Cardiac muscle cell (in vitro differentiated cells and primary cell): ENCODE measurements at places on chromosomes 1 and 21. TPM values are rescaled to one million over a fixed set of nuclear protein-coding genes. Genes with fewer than 3 reads are reported as not detected.

IVL gene
- not detected in 2 replicates for total RNA-seq

FLG2 gene
- total RNA-seq: not detected in 2 replicates

LRRC38 gene
- not detected in 2 replicates for total RNA-seq

- H3K4me1 ChIP-seq: peaks cover 13% of the 10 kb centered on the region
- no peaks in the 10 kb centered on the region for H3K36me3 ChIP-seq
- H3K27ac ChIP-seq: peak overlapping the region; percentile 68
- no peak overlapping the region for H3K4me3 ChIP-seq
Measured at GRCh38 chr21:44583089-44583799, 2.8 kb upstream of the KRTAP10-5 start.

DNA sequence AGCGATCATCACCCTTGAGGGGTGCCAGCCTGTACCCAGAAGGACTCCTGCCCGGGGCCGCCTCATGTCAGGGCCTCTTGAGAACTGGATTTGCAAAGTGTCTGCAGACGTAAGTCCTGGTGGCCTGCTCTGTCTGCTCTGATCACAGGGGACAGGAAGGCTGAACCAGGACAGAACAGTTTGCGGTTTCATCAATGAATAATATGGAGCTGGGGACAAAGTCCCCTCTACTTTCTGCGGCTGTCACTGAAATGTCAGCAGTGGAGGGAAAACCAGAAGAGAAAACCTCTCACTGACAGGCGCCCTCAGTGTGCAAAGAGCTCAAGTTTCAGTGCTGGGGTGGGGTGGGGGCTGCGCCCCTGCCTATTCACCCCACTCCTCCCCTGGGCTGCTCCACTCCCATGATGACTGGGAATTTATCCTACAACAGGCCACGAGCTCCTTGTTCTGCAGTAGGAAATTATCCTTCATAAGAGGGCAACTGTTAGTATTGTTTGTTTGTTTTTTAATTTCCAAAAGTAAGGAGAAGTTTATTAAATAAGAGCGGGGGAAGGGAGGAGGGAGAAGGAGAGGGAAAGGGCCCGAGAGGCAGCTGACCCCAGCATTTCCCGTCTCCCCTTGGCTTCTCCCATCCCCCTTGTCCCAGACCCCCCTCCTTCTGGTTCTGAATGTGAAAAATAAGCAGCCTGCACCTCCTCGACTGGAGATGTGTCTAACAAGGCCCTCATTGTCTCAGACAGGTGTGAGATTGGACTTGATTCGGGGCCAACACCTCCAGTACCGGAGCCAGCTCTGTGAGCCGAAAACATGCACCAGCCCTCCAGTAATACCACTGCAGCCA lies 149.2 kb downstream of the CLIC6 start:
- DNase-seq: no peak
- H3K4me1 ChIP-seq: no peaks in the 10 kb centered on the region
- no peak overlapping the region for H3K27ac ChIP-seq
- H3K4me3 ChIP-seq: no peak overlapping the region
- H3K36me3 ChIP-seq: no peaks in the 10 kb centered on the region

- H3K27me3 ChIP-seq: no peaks in the 10 kb centered on the region
- no peak for DNase-seq
- no peak overlapping the region for H3K27ac ChIP-seq
- no peak overlapping the region for H3K4me3 ChIP-seq
Measured at GRCh38 chr1:213277036-213277435, 226.0 kb downstream of the RPS6KC1 start.

GRCh38 chr1:217333939-217334338 lies 297.0 kb downstream of the GPATCH2 start:
- H3K4me3 ChIP-seq: no peak overlapping the region
- DNase-seq: peak; percentile 49
- H3K27me3 ChIP-seq: no peaks in the 10 kb centered on the region
- peaks cover 14% of the 10 kb centered on the region for H3K4me1 ChIP-seq
- no peaks in the 10 kb centered on the region for H3K36me3 ChIP-seq

DNA sequence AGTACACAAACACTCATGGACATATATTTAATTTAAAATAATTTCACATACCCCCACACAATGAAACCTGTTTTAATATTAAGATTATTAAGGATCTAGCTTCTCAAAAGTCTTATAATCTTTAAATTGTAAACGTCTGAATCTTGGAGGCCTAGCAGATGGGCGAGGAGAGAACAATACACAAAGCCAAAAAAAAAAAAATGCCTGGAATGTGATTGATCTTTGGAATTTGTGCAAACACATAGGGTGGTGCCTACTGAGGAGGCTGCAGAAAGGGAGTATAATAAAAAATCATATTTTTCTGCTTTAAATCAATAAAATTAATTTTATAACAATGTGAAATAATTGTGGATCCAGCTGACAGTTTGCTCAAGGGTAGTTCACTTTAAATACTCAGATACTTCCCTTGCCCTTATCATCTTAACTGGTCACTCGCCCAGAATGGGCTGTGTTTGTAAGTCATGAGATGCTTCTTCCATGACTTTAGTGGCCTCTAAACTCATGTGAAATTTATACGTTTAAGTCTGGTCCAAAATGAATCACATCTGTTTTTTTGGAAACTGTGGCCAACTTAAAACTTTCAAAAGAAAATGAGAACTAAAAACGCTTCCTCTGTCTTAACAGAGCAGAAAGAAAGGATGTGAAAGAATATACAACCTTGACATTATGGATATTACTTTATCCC lies 802.8 kb upstream of the CXADR start:
- no peak overlapping the region for H3K27ac ChIP-seq
- H3K36me3 ChIP-seq: no peaks in the 10 kb centered on the region
- no peak overlapping the region for H3K4me3 ChIP-seq
- no peaks in the 10 kb centered on the region for H3K27me3 ChIP-seq
- H3K4me1 ChIP-seq: no peaks in the 10 kb centered on the region
- DNase-seq: no peak
